NCI-H748 treated with DMSO at 0.1 percent for 48 hours (cell line): ENCODE measurements at places on chromosomes 16 and 17.
A peak's percentile ranks its signal among the peaks of the same experiment; 100 is the strongest.

DNA sequence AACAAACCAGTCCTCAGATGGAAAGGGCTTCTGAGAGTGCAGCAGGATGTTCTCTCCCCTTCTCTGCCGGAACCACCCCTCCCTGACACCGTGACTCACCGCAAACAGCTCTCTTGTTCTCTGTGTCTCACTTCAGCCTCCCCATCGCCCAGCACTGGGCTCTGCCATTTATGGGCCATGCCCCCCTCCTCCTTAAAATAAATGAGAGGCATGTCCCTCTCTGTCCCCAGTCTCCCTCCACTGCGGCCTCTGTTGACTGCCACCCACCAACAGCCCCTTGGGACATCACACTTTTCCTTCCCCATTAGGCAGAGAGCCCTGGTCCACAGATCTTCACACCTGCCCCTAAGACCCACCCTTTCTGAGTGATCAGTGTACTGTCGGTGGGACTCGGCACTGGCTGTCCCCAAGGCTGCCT lies 6.3 kb downstream of the CCDC102A start:
- DNase-seq, result no peak

DNA sequence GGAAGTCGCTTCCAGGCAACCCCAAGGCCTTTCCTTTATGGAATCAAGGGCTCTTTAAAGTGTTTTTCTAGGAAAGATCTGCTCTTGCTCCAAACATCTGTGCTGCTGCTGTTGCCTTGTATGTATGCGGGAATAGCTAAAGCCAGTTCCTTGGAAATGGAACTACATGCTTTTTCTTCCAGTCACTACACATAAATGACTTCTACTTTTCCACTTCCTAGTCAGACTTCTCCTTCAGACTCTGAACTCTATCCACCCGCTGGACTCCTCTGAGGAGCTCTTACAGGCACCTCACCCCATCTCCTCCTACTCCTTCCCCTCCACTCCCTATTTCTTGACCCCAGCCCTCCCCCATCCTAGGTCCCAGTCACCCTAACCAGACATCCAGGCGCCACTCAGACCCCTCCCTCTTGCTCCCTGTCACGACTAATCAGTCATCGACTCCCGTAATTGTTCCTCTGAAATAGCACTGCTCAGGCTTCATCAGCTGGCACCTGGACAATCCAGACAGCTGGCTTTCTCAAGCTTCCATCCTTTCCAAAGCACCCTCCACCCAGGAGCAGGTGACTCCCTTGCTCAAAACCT lies 15.0 kb upstream of the PEMT start:
- DNase-seq, result no peak

- DNase-seq, result no peak
Observed at GRCh38 chr16:56203052-56203451, 11.8 kb downstream of the GNAO1 start.

- DNase-seq, result peak; percentile 40
Observed at GRCh38 chr17:51640108-51640622, 379.8 kb downstream of the UTP18 start.

- DNase-seq, result no peak
Observed at GRCh38 chr16:2250652-2251295, 613 bp downstream of the ECI1 start.

DNA sequence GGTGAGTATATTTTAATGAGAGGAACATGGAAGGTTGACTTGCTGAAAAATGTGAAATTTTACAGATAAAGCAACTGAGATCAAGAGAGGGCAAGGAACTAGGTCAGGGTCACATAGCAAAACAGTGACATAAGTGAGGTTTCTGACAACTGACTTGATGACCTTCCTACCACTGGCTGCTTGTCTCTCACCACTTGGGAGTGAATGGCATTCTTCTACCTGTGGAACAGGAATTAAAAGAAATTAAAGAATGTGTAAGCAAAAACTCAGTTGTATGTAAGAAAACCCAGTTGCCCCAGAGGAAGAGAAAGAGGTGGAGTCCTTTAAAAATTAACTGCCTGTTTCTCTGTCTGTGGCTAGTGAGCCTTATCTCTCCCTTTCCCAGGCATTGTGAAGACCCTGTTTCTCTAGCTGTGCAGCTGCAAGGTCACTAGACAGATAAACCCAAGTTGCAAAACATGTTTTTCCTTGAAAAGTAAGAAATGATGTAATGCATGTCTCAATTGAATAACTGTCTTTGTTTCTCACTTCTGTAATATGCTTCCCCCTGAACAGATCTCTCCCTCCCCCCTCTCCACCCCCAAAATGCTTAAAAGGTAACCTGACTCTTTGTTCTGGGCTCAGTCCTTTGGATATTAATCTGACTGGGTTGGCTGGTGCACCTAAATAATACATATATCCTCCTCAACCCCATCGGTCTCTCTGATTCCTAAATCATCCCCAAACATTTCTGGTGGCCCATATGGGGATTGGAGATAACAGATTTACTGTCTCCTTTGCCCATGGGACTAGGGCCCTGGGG lies 23.4 kb downstream of the ACSM1 start:
- no peak for DNase-seq

GRCh38 chr16:67278773-67279295 lies 498 bp upstream of the PLEKHG4 start:
- no peak for DNase-seq

- DNase-seq, result no peak
Observed at GRCh38 chr16:57736419-57737351, 1.1 kb downstream of the KATNB1 start.

DNA sequence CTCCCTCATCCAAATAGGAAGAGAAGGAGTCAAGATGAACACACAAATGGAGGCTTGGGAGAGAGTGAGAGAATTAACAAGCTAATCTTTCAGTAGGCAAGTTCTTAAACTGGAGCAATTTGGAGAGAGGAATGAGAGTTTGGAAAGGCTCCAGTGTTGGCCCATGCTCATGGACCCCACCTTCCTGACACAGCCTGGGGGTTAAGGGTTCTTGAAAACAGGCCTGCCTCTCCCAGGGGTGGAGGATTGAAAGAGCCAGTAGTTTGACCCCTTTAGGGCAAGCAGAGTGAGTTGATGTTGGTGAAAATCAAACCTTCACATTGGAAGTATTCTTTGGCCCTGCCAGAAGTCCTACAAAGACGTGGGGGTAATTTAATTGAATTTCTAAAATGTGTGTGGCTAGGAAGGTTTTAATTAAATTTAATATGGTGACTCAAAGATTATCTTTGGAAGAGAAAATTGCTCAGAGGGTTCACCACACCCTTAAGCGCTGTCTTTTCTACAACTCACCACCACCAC lies 5.8 kb downstream of the HOXB3 start:
- DNase-seq, result no peak

DNA sequence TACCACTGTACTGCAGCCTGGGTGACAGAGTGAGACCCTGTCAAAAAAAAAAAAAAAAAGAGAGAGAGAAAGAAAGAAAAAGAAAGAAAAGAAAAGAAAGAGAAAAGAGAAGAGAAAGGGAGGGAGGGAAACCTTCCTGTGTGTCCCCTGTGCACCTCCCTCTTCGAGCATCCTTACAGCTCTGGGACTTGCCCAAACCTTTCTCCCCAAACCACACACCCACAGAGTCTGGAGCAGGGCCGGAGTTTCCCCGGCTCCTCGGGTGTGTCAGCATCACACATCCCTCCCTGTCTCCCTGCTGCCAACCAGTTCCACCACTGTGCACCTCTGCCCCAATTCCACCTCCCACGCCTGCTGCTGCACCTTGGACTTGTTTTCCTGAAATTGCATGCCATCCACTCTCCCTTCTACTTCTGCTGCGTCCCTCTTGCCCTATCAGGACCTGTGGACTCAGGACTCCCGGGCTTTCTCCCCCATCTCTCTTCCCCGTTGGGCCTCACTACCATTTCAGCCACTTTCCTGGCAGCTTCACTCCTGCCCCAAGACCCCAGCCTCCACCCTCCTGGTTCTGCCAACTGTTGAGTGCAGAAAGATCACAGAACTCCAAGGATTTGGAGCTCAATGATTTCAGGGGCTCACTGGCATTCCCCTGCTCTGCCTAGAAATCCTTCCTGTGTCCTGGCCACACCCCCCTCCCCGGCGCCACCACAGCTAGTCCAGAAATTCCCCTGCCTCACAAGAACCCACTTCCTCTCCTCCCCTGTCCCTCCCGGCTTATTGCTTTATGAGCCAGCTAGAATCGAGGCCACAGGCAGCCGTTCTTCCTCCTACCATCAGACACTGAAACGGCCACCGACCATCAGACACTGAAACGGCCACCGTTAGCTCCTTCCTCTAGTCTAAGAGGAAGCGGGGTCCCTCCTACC lies 3.7 kb upstream of the CDK3 start:
- no peak for DNase-seq

GRCh38 chr17:42111871-42112551 lies 503 bp downstream of the DHX58 start:
- DNase-seq, result no peak

GRCh38 chr16:88983771-88984687 lies 7.0 kb upstream of the CBFA2T3 start:
- DNase-seq, result no peak

DNA sequence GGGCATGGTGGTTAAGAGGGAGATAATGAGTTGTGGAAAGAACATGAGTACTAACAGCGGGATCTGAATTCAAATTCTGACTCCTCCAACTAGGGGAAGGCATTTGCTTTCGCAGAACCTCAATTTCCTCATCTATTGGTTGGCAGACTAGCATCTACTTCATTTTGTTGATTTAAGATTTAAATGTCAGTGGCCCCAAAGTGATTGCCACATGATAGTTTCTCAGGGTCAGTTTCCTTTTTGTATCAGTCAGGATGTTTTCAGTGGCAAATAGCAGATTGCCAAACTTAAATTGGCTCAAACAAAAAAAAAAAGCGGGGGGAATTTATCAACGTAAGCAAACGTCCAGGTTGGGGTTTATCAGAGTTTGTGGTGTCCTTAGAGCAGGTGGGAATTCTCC lies 25.1 kb upstream of the NOS2 start:
- DNase-seq, result no peak

DNA sequence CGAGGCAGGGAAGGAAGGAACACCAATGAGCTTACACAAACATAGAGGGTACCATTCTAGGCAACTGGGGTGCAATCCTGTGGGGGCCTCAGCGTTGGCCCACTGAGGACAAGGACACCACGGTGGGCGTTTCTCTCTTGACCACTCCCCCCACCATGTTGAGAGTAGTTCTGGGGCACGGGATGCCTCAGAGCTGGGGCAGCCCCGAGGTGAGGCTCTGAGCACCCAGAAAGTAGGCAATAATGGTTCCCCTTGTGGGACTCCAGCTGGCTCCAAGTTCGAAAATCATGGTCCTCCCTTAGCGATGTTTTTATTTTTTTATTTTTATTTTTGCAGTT lies 5.1 kb downstream of the PRSS21 start:
- no peak for DNase-seq

GRCh38 chr16:87918338-87918737 lies 18.0 kb downstream of the CA5A start:
- no peak for DNase-seq

GRCh38 chr16:19008245-19009169 lies 24.8 kb downstream of the TMC7 start:
- no peak for DNase-seq

- DNase-seq, result no peak
Observed at GRCh38 chr16:26697807-26698206, 368.9 kb upstream of the C16orf82 start.

GRCh38 chr17:66915204-66915611 lies 49.3 kb upstream of the CACNG4 start:
- DNase-seq, result no peak

DNA sequence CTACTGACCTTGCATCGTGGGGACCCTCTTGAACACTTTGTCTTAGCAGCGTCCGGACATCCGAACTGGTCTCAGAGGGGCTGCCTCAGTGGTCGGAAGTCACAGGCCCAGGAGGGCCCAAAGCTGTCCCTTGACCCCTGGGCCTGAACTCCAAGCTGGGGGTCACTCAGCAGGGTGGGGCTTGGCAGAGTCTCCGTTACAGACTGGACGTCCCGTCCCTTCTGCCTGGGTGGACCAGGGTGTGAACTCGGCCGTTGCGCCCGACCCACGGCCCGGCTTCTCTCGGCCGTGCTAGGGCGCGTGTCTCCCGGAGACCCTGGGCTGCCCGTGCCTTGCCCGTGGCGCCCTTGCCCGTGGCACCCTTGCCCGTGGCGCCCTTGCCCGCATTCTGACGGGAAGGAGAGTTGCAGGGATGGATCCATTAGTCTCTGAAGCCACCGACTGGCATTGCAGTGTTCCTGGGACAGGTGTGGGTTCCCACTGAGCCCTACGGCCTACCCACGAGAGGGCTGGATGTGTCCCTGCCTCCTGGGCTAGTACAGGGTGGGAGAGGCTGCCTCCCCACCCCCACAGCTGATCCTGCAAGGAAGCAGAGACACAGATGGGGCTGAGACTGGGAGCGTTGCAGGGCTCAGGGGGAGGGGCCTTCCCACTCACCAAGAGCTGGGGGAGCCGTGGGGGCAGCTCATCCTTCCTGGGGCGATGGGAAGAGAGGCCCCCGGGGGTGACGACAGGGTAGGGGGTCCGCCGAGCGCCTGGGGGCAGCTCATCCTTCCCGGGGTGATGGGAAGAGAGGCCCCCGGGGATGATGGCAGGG lies 4.9 kb downstream of the CACNA1H start:
- DNase-seq, result no peak

GRCh38 chr17:16991349-16992009 lies 19.6 kb upstream of the TNFRSF13B start:
- peak; percentile 26 for DNase-seq

DNA sequence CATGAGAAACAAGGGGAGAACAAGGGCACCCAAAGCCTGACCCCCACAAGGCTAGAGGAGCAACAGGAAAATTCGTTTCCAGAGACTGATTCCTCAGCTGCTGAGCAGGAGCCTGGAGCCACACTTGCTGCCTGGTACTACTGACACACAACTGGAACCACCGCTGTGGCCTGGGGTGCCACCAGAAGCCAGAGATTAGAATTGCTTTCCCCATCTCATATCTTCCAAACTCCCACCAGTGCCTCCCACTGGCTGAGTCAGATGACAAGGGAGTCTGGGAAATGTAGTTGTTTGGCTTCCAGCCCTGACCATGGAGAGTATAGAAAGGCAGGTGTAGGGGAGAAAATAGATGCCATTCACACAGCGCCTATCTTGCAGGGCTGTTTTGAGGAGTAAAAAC lies 4.1 kb upstream of the TMEM11 start:
- no peak for DNase-seq

DNA sequence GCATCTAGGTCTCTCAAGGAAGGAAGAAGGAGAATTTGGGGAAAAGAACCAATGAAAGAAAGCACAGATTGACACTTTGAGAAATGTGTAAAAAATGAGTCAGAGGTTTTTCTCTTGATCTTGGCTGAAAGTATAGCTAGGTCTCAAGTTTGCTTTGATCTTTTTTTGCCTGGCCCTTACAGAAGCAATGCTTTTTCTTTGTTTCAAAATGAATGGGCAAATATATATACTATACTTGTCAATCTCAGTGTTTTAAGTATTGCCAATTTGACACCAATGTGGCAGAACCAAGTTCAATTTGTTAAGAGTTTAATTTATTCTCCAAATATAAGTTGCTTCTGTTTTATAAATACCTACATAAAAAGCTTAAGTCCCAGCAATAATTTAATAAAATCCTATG lies 119.6 kb downstream of the PPM1E start:
- no peak for DNase-seq

- no peak for DNase-seq
Observed at GRCh38 chr17:44804302-44805089, 25.6 kb downstream of the GJC1 start.

DNA sequence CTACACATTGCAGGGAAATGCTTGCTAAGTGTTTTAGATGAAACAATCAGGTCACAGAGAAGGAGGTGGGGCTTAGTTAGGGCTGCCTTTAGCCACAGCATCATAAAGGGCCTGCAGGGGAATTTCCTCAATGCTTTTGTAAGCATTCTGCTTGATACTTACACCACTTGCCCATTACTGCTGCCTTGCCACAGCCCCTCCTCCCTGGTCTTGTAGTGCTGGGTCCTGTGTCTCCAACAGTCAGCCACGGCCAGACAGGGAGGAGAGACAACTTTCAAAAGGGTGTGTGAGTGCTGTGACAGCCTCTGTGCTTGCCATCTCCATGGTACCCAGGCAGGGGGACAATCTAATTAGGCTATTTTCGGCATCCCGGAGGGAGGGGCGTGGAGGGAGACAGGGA lies 111.2 kb downstream of the SHISA9 start:
- DNase-seq, result no peak
